ENCODE measurements at places on chromosomes 2 and 18.
A peak's percentile ranks its signal among the peaks of the same experiment; 100 is the strongest.

DNA sequence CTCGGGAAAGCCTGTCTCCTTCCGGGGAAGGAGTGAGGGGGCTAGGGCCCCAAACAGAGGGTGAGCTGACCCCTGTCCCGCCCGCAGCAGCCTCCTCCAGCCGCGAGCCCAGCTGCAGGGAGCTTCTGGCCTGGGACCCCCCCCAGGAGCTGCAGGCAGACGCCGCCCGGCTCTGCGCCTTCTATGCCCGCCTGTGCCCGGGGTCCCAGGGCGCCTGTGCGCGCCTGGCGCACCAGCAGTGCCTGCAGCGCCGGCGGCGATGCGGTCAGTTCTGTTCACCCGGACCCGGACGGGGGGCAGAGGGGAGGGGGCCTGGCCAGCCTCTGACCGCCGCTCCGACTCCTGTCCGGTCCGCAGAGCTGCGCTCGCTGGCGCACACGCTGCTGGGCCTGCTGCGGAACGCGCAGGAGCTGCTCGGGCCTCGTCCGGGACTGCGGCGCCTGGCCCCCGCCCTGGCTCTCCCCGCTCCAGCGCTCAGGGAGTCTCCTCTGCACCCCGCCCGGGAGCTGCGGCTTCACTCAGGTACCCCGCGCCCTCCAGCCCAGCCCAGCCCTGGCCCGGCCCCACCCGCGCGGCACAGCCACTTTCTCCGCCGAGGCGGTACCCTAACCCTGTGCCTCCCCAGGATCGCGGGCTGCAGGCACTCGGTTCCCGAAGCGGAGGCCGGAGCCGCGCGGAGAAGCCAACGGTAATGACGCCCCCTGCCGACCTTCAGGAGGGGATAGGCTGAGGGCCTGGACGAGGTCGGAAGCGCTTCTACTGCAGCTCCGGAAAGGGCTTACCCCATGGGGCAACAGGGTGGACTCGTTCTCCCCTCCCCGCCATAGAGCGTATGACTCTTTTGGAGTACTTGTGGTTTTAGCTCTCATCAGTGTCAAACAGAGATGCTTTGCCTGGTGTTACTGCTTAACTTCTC lies 2.0 kb upstream of the CHRND start:
- peak; percentile 33 for DNase-seq

- no peak for DNase-seq
Observed at GRCh38 chr2:166068981-166069380, 58.8 kb downstream of the SCN1A start.

DNA sequence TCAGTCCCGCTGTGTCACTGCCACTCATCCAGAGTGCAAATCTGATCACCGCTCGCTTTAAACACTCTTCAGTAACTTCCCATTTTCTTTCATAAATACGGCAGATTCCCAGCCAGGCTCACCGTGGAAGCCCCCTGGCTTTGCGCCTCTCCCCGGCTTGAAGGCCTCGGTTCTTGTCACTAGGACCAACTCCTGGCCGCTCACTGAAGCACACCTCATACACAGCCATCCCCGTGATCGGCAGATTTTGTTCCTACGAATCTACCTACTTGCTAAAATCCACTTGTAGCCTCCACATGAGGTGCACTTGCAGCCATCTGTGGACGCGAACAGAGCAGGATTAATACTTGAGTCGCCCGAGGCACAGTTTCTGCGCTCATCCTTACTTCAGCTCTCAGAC lies 462.4 kb upstream of the MYT1L start:
- DNase-seq, result no peak

DNA sequence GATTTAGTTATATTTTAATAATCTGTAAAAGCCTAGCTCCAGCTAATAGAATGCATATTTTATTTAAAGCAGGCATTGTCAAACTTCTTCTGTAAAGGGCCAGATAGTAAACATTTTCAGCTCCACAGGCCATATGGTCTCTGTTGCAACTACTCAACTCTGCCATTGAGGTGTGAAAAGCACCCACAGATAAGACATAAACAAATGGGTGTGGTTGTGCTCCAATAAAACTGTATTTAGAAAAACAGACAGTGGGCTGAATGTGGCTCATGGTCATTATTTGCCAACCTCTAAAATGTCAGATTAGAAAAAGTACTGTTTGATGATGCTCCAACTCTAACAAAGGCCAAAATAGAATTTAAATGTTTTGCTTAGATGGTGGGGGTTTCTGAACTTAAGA lies 519.9 kb downstream of the RNF144A start:
- DNase-seq, result no peak

- DNase-seq, result no peak
Observed at GRCh38 chr18:74370115-74370514, 54.5 kb downstream of the C18orf63 start.

DNA sequence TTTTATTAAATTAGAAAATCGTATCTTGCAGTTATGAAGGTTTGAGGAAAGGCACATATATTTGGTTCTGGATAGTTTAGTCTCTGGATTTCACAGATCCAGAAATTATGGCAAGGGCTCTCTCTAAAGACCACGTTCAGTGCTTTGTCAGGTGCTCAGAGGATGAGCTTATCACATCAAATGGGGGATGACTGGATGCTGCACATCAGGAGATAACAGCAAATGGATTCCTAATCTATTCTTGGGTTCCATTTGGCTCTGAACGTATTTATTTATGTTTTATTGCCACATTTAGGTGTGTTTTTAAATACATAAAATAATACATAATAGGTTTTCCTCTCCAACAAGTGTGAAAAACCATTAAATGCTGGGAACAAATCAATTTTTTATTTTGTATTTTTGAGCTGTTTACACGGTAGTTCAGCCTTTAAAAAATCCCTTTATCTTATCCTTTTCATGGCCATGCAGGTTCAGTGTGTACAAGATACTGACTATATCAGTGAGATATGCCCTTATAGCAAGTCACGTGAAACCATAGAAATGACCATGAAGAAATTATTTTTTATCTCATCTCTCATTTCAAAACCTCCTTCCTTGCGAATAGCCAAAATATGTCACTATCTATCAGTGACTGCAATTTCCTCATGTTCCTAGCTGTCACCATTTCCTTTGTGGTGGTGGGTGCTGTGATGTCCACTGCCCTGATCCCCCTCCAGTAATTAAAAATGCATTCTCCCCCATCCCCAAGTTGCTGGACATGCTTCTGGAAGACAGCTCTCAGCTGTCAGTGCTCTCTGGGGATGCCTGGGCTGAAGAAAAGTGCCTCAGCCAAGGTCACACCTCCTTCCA lies 25.9 kb upstream of the CXCR4 start:
- no peak for DNase-seq

- DNase-seq, result no peak
Observed at GRCh38 chr2:160533482-160533881, 39.9 kb upstream of the RBMS1 start.

DNA sequence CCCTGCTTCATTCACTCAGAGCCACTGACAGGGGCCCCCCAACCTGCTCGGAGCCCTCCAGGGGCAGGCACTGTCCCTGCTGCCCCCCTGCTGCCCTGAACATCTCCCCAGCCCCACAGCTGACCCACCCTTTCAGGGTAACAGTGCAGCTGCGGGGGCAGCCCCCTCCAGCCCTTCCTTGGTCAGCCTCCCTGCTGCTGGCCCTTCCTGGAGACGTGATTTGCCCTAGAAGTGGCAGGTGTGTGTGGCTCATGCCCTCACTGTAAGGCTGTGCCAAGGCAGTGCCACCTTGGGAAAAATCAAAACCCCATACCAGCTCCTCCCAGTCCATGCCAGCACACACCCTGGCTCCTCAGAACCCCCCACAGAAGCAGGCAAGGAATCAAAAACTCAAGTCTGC lies 184.2 kb upstream of the HDAC4 start:
- no peak for DNase-seq

DNA sequence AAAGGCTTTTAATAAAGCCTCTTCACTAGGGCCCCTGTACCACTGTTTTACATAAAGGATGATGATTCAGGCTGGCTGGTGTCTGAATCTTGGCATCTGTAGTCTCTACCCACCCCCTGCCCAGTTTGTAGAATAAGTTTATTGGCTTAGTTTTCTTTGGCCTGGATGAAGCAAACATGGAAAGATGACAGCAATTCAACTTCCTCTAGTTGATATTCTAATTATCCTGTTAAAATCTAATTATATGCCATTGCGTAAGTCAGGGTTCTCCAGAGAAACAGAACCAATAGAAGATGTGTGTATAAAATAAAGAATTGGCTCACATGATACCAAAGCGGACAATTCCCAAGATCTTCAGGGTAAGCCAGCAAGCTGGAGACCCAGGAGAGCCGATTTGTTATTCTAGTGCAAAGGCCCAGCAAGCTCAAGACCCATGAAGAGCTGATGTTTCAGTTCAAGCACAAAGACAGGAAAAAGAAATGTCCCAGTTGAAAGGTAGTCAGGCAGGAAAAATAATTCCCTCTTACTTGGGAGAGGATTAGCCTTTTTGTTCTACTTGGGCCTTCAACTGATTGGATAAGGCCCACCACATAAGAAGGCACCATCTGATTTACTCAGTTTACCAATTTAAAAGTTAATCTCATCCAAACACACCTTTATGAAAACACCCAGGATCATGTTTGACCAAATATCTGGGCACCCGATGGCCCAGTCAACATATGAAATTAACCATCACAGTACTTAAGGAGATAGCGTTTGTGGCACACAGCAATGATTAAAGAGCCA lies 82.6 kb upstream of the LYPD1 start:
- DNase-seq, result no peak

DNA sequence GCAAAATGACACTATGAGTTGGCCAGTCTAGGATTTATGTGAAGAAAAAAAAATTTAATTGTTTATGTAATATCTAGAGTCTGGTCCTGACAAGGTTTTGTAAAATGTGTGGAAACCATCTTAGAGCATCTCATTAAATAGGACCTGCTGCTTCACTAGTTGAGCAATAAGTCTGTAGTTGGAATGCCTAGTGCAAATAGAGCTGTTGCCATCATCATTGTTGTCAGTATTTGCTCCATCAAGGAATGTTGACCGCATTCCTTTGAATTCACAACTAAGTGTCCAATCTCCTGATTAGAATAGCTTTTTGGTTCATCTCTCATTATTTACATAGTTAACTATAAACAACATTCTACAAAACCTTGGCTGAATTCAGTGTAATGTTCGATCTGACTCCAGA lies 32.2 kb upstream of the RPE start:
- no peak for DNase-seq

GRCh38 chr2:143575340-143575739 lies 446.1 kb downstream of the ARHGAP15 start:
- DNase-seq, result no peak
